ENCODE measurements at places on chromosomes 12 and 14.

- DNase-seq, result no peak
These were observed 58.5 kb upstream of the OSBPL8 start for GRCh38 chr12:76618031-76618430.

- no peak for DNase-seq
These were observed 5.2 kb upstream of the ZNF385A start for GRCh38 chr12:54389607-54390175.

GRCh38 chr12:130576371-130576816, 139.7 kb downstream of the RIMBP2 start:
- DNase-seq, result no peak

DNA sequence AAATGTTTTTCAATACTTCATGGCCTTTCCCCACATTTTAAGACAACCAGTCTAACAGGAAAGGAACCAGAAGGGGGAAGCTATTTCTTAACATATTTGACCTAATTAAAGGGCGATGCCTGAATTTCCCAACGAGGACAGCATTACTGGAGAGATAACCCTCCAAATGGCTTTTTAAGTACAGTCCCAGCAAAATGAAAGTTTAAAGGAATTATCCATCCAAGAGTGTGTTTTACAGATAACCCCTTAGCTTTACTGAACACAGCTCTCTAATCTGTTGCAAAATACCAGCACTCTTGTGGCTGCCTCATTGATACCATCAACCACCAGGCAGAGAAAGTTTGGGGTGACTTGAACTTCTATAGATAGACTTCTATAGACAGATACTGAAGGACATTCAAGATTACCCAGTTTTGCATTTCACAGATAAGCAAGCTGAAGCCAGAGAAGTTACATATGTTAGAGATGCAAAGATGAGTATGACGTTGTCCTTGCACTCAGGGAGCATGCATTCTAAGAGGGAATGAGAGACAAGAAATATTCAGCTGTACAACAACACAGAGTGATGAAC, 41.3 kb upstream of the DUSP6 start:
- no peak for DNase-seq

DNA sequence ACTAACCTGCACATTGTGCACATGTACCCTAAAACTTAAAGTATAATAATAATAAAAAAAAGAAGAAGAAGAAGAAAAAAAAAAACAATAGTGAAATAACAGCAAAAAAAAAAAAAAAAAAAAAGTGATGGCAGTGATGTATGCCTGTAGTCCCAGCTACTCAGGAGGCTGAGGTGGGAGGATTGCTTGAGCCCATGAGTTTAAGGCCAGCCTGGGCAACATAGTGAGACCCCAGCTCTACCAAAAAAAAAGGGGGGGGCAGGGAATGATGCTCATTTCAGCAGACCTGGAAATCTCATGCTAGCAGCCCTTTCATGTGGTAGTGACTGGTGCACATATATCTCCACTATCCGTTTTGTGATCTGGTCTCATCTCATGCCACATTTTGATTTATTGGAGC, 20.8 kb downstream of the TRAFD1 start:
- DNase-seq, result no peak

GRCh38 chr12:50569876-50570275, 65.1 kb downstream of the DIP2B start:
- no peak for DNase-seq

DNA sequence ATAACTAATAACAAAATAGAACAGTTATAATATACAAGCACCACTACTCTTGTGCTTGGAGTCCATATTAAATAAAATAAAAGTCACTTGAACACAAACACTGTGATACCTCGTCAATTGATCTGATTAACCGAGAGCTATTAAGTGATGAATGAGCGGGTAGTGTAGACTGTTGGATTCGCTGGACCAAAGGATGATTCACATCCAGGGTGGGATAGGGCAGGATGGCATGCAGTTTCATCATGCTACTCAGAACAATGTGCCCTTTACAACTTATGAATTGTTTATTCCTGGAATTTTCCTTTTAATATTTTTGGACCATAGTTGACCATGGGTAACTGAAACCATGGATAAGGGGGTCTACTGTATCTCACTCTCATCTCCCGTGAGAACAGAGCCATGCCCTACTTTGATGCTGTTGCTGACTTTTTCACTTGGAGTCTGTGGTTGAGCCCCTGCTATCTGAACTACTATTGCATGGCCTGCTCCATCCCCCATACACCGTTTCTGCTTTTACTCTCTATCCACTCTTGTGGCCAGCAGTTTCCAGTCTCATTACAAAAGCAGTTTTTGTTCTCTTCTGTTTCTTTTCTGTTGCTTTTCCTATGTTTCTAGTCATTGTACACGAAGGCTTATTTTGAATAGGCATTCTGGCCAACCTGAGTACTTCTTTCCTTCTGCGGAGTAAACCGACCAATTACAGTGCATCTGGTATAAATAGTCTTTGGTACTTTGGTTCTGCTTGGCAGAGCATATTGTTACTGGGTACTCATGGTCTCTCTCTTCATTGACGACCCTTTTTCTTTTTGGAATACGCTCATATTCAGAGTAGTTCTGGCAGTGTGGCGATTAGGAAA, 12.2 kb downstream of the TMTC2 start:
- DNase-seq, result no peak

GRCh38 chr14:71607056-71607455, 325.2 kb upstream of the RGS6 start:
- no peak for DNase-seq

GRCh38 chr12:82650627-82651337, 35.9 kb upstream of the TMTC2 start:
- no peak for DNase-seq

DNA sequence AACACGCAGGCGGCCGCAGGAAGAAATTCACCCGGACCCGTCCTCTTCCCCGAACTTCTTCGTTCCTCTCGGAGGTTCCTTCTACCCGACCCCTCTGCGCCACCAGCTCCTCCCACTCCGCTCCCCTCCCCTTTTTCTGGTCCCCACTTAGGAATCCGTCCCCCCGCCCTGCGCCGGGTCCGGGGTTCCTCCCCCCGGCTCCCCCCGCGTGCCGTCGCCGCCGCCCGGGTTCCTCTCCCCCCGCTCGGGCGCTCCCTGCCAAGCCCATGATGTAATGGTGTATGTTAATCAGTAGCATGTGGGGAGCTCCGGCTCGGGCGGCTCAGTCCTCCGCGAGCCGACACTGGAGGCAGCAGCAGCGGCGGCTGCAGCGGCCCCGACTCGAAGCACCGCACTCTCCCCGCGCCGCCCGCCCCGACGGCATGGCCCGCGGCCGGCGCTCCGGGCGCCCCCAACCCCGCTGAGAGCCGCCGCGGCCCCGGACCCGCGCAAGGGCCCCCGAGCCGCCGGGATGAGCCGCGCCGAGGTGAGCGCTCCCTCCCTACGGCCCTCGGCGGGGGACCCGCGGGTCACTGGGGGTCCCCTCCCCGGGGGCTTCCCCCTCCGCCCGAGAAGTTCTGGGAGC, 1.0 kb upstream of the SAMD4A start:
- peak; percentile 67 for DNase-seq
